Uterus (tissue), 4 donors: ENCODE measurements at places on chromosomes 13 and 19. TPM values are rescaled to one million over a fixed set of nuclear protein-coding genes. Genes with fewer than 3 reads are reported as not detected.

DNA sequence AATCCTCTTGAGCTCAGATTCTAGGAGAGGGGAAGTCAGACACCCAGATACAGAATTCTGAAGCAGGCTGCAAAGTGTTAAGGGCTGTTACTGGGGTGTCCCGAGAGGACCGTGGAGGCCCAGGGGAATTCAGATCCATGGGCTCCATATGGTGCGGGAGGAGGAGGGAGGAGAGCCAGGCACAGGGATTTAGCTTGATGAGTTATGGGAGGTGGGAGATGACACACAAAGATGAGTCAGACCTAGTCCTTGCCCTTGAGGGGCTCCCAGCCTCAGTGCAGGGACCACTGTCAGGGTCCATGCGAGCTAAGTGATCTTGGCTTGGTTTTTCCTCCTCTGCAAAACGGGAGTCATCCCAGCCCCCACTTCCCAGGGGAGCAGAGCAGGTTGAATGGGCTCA lies 14.4 kb upstream of the GIPR start:
- DNase-seq: no peak

GRCh38 chr19:35002037-35002535 lies 2.0 kb downstream of the GRAMD1A start:
- no peak for DNase-seq

The MADCAM1 gene
- 0.34 TPM for total RNA-seq

- DNase-seq: no peak
These were observed 20.1 kb downstream of the PRKD2 start for GRCh38 chr19:46696866-46697203.

DNA sequence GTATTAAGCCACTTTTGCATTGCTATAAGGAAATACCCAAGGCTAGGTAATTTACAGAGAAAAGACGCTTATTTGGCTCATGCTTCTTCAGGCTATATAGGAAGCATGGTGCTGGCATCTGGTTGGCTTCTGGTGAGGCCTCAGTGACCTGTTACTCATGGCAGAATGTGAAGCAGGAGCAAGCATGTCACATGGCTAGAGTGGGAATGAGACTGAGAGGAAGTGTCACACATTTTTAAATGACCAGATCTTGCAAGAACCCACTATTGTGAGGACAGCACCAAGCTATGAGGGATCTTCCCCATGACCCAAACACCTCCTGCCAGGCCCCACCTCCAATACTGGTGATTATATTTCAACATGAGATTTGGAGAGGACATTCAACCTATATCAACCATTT lies 25.7 kb upstream of the IGFL4 start:
- no peak for DNase-seq

GRCh38 chr19:31319465-31319864 lies 29.8 kb downstream of the TSHZ3 start:
- DNase-seq: no peak

GRCh38 chr13:95174517-95174916 lies 126.7 kb downstream of the ABCC4 start:
- no peak for DNase-seq

- DNase-seq: no peak
These were observed 10.3 kb downstream of the ACTN4 start for GRCh38 chr19:38657633-38658222.

DNA sequence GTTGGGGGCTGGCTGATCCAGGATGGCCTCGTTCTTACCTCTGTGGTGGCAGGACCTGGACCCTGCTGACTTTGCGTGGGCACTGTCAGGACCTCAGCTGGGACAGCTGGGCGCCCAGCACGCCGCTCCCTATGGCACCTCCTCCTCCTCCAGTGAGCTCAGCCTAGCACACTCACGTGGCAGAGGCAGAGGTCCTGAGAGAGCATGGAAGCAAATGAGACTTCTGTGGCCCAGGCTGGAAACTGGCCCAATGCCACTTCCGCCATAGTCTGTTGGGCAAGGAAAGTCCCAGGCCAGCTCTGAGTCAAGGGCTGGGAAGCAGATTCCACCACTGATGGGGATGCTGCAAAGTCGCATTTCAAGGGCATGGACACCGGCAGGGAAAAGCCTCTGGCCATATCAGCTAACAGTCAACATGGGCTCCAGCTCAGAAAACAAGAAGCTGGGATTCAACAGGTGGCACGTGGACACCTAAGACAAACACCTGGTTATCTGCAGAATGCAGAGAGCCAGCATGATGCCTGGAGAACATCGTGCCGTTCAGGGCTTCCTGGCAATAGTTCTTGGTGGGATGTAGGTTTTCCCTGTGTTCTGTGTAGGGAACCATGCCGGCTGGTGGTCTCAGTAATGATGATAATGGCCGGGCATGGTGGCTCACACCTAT lies 16.7 kb downstream of the MYBPC2 start:
- DNase-seq: no peak

The N4BP2L1 gene
- total RNA-seq: 7.4 TPM

The FXYD1 gene
- 61.2 TPM for total RNA-seq

The OR7C1 gene
- not detected for total RNA-seq

The KLF5 gene
- total RNA-seq: 8.5 TPM

GRCh38 chr19:28486926-28487325 lies 726.0 kb downstream of the UQCRFS1 start:
- no peak for DNase-seq

DNA sequence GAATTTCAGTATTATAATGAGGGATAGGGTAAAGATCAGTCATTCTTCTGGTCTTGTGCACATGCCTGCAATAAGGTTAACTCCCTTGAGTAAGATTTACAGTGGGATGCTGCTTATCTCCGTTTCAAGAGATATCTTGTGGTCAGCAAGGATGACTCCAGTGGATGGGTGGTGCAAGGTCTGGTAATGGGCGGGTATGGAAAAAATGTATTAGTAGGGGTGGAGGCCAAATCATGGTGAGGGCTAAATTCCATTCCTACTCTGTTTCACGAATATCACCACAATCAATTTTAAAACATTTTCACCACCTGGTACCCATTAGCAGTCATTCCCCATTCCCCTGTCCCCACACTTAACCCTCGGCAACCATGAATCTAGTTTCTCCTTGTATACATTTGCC lies 40.6 kb downstream of the CCDC122 start:
- no peak for DNase-seq

DNA sequence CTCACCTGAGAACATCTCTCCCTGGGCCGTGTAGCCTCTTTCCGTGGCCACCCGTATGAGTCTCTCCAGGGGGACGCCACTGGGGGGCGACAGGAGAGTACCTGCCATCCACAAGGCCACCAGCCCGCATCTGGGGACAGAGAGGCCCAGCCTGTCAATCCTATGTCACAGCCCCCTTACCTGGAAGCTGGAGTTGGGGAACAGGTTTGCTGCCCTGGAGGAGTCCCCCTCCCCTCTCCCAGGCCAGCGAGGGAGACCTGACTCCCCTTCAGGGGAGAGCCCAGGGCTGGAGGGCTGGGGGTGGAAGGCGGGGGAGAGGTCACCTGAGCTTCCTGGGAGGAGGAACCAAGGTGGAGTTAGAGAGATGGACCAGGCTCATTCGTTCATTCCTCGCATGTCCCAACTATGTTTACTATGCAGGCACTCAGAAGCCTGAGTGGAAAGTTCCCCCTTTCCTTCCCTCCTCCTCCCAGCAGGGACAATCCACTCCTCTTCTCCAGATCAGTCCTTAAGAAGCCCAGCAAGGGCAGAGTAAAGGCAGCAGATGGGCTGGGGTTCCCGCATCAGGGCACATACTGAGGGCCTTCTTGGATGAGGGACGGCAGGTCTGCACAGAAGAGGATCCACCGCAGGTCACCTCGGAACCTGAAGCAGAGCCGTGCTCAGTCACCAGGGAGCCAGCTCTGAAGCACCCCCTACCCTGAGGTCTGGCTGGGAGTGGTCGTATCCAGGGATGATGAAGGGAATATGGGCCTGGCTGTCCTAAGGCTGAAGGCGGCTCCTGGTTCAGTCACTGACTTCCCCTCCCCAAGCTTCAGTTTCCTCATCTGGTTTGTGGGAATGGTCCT lies 5.5 kb downstream of the ACTMAP start:
- no peak for DNase-seq

- DNase-seq: no peak
These were observed 77.1 kb downstream of the GGACT start for GRCh38 chr13:100511466-100511865.

DNA sequence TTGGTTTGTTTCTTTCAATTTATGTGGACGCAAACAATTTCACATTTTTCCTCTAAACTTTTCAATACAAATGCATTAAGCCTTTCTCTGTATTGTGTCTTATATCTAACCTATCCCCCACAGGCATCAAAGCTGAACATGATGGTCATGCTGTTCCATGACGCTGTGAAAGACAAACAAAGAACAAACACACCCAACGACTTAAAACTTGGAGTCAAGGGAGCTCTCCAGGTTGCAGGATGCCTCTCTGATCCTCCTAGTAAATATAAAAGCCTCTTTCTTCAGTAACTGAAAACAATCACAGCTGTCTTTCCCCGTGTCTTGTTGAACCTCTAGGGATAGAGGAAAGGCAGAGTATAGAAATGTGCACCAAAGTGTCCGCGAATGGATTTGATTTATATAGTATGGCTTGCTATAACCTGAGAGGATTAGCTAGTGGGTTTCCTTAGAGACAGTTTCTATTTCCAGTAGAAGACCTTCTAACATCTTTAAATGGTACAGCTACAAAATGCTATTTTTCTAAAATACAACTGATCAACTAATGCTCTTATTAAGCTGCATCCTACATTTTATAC lies 43.1 kb downstream of the PCDH9 start:
- no peak for DNase-seq

- peak; percentile 75 for DNase-seq
These were observed at the start of gene LRFN3 for GRCh38 chr19:35935911-35936737. LRFN3 (plus strand) TSS chr19:35936374; CDS start chr19:35939426, 3,052 bp downstream.

The KIR2DL3 gene
- total RNA-seq: not detected

GRCh38 chr19:10152100-10152499 lies 32.4 kb upstream of the EIF3G start:
- DNase-seq: no peak

- DNase-seq: no peak
These were observed 300.5 kb downstream of the PCDH17 start for GRCh38 chr13:57932061-57932460.

GRCh38 chr13:98349731-98350305 lies 172.7 kb upstream of the RNF113B start:
- no peak for DNase-seq

The VSTM2B gene
- total RNA-seq: not detected

DNA sequence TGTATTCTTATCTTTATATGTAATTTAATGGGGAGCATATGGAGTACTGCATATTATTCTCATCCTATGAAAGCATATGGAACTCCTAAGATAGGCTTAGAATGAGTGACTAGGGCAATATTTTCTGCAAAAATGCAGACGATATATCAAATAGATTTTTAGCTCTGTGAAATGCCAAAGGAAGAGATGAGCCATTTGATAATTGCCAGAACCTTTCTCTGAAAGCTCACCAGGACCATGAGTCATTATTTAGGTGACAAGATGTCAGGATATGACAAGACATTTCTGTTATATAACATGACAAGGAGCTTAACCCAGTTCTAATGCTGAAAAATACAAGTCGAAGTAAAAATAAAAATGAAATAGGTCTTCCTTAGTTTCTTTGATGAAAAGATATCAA lies 145.0 kb downstream of the SLITRK6 start:
- no peak for DNase-seq

The KCNN1 gene
- total RNA-seq: not detected

The ELSPBP1 gene
- not detected for total RNA-seq

DNA sequence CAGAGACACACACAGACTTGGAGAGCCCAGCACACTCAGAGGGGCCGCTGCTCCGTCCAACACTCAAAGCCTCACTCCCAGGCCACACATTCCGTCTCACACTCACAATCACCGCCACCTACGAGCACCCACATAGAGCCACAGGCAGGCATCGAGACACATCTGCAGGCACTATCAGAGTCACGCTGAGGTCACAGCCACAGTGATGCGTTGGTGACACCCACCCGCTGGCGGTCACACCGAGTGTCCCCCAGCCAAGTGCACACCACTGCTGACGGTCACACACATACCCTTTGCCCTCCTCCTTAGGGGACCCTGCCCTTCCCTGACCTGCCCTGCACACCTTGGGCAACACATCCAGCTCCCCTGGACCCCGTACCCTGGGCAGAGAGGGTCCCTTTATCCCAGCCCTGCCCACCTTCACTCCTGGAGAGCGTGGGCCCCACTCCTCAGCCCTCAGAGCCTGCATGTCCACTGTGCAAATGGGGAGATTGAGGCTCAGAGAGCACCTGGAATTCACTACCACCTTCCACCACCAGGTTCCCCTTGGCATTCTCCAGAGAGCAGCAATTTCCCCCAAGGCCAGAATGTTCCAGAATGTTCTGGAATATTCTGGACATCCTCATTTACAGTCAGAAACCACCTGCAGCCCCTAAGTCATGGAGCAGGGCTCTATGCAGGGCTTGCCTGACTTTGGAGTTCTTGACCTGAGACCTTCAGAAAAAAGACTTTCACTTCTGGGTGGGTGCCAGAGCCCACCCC lies 5.4 kb downstream of the FUT5 start:
- DNase-seq: no peak

GRCh38 chr19:13022859-13023636 lies 27.8 kb downstream of the NFIX start:
- peak; percentile 92 for DNase-seq

The NXNL1 gene
- not detected for total RNA-seq
